Mucosa of gallbladder (tissue), 1 donor: ENCODE measurements at places on chromosomes 16 and 17.

GRCh38 chr17:81018044-81018802 is 16.7 kb upstream of the BAIAP2 start:
- no peak for DNase-seq

- no peak for DNase-seq
Observed at GRCh38 chr16:81385031-81385756, 59.4 kb upstream of the CMIP start.

GRCh38 chr17:30472238-30472890 is 4.8 kb upstream of the GOSR1 start:
- DNase-seq: no peak

DNA sequence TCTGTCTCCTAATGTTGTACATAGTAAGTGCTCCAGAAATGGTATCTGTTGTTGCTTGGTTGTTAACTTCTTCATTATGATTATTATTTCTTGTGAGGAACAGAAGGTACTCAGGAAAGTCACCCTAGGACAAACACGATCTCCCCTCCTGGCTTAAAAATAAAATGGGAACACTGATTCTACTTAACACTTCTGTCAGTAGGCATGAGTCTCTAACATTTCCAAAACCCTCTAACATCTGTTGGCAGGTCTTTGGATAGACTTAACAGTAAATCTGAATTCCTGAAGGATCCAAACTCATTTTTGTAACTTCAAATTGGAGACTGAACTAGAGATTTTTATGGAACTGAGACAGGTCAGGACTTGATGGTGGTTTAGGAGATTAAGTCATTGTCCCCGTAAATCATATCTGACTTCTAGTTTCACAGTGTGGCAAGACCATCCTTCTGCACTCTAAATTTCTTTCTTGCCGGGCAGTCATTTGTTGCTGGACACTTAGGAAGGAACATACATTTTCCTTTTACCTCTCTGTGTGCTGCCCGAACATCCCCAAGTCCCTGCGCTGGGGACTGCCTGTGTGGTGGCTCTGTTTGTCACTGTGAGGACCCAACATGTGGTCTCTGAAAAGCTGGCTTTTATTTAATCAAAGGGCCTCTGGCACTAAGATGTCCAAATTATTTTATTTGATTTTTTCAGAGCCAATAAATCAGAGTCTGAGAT is 149.9 kb downstream of the NPIPB5 start:
- DNase-seq: no peak

- no peak for DNase-seq
Observed at GRCh38 chr17:43533699-43534098, 12.4 kb downstream of the ETV4 start.

DNA sequence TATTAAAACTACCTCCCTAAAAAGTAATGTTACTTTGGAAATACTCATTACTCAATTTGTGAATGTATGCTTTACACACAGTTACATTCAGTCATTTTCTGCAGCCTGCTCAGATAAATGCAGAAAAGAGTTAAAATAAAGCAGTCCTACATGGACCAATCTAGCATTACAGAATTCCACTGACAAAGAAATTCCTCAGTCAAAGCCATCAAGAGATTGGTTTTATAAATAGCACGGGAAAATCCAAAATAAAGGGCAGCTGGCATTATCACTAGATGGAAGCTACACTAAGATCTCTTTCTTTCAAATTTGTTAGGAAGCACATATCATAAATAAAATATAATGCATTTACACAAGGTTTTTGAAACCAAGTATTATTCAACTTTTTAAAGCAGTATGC is 58.3 kb downstream of the DUSP14 start:
- DNase-seq: no peak
